GM13977 (cell line): ENCODE measurements at places on chromosomes 16 and 17.
A peak's percentile ranks its signal among the peaks of the same experiment; 100 is the strongest.

- DNase-seq: no peak
Observed at GRCh38 chr17:80272366-80272765, 11.7 kb downstream of the RNF213 start.

DNA sequence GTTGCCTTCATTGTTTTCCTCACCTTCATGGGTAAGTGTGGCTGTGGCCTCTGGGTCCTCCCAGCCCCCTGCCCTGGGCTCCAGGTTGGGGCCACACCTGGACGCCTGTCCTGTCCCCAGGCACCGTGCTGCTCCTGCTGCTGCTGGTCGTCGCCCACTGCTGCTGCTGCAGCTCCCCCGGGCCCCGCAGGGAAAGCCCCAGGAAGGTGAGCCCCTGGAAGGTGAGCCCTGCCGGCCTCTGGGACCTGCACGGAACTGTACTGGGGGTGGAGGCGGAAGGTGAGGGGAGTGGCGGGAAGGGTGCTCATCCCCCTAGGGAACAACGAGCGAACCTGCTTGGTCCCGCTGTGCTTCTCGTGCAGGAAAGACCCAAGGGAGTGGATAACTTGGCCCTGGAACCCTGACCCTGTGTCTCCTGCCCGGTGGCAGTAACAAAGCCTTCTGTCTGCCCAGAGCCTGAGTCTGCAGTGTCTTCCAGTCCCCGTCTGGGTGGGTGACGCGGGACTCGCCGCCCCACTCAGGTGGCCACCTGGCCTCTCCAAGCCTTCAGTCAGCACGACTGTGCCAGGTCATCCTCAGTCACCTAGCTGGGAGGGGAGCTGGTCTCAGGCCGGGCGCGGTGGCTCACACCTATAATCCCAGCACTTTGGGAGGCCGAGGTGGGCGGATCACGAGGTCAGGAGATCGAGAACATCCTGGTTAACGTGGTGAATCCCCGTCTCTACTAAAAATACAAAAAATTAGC lies 831 bp downstream of the SMIM22 start:
- no peak for DNase-seq

GRCh38 chr16:75931970-75932369 lies 205.7 kb upstream of the CPHXL start:
- DNase-seq: no peak

DNA sequence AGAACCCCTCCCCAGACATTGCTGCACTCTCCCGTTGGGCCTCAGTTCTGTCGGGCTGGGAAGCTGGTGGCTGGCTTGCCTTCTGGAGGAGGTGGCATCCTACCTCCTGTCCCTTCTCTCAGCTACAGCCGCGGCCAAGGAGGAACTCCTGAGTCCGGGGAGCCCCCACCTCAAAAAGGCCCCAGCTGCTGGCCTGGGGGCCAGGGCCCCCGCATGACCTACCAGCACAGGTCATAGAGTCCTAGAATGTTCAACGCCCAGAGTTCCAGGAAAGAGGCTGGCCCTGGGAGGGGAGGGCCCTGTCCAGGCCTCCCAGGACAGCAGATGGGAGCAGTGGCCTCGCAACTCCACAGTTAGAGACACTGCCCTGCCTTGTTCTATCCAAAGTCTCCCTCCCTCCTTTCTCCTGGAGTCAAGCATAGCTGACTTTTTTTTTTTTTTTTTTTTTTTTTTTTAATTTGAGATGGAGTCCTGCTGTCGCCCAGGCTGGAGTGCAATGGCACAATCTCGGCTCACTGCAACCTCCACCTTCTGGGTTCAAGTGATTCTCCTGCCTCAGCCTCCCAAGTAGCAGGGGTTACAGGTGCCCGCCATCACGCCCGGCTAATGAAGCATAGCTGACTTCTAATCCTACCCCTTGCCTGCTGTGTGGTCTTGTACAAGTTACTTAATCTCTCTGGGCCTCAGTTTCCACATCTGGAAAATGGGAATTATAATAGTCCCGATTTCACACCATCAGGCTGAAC lies 7.1 kb downstream of the CARHSP1 start:
- DNase-seq: no peak

GRCh38 chr17:21452377-21453143 lies 76.4 kb downstream of the KCNJ12 start:
- DNase-seq: no peak

GRCh38 chr16:73064212-73064993 lies 16.5 kb upstream of the ZFHX3 start:
- no peak for DNase-seq

GRCh38 chr17:78202666-78203065 lies 11.4 kb upstream of the BIRC5 start:
- no peak for DNase-seq

DNA sequence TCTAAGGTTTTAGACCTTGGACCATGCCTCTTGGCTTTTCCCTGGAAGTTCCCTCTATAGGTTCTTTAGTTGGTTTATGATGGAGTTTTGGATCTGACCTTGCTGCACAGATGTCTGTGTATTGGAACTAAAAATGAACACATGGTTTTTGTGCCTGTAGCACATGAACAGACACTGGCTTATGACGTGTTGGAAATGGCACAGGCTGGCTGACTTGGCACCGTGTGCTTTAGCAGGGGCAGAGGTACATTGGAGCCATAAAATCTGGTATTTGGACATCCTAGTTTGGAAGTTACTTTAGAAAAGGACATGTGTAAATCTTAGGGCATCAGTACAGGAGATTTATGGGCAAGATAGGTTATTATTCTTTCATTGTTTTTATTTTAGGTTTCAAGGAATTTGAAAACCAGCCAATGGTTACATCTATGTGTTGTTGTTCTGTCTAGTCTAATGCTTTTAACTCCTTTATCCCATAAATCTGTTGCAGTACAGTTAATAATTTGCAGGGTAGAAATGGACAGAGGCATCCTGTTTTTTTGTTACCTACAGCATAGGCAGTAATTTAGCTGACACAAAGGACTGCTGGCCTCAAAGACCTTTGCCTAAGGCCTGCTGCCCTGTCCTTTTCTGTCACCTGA lies 6.0 kb downstream of the SOCS7 start:
- DNase-seq: no peak

- no peak for DNase-seq
Observed at GRCh38 chr17:34682305-34682704, 102.9 kb downstream of the TMEM132E start.

GRCh38 chr17:9273428-9274391 lies 252.4 kb downstream of the NTN1 start:
- DNase-seq: no peak

DNA sequence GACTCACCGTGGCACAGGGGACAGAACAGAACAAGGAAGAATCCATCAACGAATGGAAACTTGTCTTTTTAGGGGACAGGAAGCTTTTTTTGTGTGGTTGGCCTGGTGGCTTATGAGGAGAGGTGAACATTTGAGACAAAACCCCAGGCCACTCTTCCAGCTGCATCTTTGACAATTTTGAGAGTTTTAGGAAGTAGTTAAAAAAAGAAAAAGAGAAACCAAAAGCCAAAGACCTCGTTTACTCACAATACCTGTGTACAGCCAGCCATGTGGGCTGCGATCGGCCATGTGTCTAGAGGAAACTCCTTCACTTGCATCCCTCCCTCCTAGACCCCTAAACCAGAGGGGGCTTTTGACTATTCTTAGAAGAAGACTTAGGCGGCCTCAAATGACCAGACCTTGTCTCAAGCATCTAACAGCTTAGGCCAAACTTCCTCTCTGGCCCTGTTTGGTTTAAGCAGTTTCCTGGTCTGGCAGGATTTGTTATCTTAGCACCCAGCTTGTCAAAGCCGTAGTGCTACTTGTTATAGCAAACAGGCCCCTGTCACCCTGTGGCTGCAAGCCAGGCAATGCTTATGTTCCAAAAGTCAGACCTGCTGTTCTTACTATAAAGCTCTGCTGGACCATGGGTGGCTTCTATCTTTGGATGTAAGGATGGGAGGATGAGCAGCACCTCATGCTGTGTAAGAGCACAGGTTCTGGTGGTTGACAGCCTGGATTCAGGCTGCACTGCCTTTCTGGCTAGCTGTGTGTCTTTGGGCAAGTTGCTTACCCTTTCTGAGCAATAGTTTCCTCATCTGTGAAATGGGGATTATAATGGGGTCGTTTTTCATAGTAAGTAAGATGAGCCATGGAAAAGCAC lies 17.7 kb downstream of the KSR1 start:
- DNase-seq: peak; percentile 55

GRCh38 chr17:64498308-64499203 lies 1.7 kb upstream of the POLG2 start:
- no peak for DNase-seq

DNA sequence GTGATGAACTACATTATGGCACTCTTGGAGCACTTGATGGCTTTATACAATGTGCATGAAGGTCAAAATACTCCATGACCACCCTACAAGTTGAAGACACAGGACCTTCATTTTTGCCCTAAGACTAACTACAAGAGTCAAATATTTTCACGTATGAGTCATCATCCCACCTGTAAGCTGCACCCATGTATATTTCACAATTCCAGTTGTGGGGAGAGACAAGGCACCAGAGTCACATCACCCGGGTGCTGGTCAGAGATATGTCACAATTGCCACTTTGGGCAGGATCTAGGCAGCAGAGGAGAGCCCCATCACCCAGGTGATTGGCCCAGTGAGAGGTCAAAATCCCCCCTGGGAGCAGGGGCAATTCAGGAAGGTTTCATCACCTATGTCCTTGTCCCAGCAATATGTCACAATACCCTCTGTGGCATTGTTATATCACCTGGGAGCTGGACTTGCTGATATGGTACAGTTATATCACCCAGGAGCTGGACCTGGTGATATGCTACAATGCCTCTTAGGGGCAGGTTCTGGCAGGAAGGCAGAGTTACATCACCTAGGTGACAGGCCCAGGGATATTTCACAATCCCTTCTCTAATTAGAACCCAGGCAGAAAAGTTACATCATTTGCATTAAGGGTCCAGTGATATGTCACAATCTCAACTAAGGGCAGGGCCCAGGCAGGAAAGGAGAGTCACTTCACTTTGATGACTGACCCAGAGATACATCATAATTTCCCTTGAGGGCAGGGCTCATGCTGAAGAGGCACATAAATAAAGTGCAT lies 1839.2 kb downstream of the TP53TG3F start:
- no peak for DNase-seq

GRCh38 chr16:80564394-80564793 lies 23.6 kb downstream of the DYNLRB2 start:
- no peak for DNase-seq

DNA sequence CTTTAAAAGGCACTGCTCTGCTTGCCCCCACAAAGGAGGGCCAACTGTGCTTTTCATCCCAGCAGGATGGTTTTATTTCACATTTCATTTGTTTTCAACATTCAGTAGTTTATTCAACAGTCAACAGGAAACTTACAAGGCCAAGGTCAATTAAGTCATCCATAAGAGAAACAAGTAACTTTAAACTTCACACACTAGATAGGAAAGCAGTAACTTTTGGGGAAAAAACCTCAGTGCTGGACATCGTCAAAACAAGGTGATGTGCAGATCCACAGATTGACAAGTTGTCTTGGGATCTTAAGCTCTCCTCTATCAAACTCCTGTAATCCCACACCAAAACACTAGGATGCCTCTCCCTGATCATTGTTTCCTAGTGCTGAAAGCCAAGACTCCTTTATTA lies 18.5 kb downstream of the NFE2L1 start:
- DNase-seq: no peak

DNA sequence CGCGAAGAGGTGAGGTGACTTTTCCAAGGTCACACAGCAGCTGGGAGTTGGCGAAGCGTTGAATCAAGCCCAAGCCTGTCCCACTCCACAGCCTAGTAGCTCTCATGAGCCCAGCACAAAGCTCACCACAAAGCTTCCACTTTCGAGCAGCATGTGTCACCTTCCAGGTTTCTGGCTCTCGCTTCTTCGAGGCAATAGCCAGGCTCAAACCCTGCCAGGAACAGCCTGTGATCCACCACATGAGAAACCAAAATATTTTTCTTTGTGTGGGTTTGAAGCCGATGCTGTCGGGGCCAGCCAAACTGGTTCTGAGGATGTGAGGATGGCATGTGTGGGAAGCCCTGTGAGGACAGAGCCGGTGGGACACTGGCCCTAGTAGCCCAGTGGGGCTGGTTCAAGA lies 68.1 kb downstream of the COG7 start:
- no peak for DNase-seq

- DNase-seq: no peak
Observed at GRCh38 chr17:50923611-50924010, 57.5 kb upstream of the TOB1 start.

DNA sequence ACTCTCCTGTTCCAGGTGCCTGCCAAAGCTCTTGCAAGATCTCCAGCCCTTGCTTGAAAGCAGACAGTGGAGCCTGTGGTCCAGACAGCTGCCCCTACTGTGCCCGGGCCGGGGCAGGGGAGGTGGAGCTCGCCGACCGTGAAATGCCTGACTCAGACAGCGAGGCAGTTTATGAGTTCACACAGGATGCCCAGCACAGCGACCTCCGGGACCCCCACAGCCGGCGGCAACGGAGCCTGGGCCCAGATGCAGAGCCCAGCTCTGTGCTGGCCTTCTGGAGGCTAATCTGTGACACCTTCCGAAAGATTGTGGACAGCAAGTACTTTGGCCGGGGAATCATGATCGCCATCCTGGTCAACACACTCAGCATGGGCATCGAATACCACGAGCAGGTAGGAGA lies 17.7 kb downstream of the CACNA1G start:
- DNase-seq: no peak

DNA sequence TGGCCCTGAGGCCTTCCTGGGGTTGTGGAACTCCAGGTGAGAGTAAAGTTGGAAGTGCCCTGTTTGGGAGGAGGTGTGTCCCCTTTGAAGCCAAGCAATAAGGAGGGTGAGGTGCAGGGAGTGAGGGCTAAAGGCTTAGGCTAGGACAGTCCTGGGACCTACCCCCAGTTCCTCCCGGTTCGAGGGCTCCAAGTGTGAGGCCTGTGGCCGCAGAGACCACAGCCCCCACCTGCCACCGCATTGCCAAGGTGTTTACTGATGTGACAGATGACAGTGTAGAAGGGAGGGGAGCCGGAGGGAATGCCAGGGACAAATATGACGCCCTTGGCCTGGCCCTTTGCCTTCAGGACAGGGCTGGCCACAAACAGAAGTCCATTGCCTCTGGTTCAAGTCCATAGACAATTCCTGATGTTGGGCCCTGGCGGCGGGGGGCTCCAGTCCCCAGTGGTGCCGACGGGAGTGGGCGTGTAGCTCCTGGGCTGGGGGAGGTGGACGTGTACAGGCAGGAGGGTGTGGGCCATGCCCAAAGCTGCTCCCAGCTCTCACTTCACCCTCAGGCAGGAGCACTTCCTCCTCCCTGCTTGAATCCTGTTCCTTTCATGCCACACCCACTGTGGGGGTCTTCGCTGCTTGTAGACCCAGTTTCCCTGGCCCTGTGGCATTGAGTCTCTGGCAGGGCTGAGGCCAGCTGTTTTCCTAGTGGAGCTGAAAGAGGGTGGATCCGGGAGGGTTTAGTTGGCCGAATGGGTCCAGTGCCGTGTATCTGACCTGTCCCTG lies 3.2 kb downstream of the ADORA2B start:
- DNase-seq: no peak

GRCh38 chr17:7038025-7038862 lies 2.4 kb downstream of the SLC16A13 start:
- DNase-seq: no peak

- DNase-seq: no peak
Observed at GRCh38 chr17:64252831-64253230, 10.2 kb downstream of the TEX2 start.
